Activated gamma-delta T cell (primary cell): ENCODE measurements at places on chromosomes 7 and 10.
A peak's percentile ranks its signal among the peaks of the same experiment; 100 is the strongest.

- no peak for DNase-seq
Observed at GRCh38 chr10:668786-669485, 20.5 kb downstream of the DIP2C start.

DNA sequence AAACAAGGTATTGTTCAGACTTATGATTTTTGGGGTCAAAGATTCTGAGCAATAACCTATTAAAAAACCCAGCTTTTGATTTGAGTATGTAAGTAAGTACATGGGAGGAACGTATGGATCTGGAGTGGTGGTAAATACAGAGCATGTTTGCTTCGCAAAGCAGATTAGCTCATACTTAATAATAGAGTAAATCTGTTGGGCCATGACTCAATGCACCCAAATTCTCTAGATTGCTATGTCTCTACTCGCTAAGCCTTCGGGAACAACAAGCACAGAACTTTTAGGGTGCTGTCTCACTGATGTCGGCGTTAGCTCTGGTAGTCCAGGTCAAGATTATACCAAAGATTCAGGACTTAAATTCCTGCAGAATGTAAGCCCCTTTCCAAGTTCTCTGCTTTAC lies 807 bp upstream of the MINPP1 start:
- no peak for DNase-seq

- no peak for DNase-seq
Observed at GRCh38 chr7:44046321-44047061, 2.0 kb downstream of the DBNL start.

- DNase-seq = no peak
Observed at GRCh38 chr7:35593899-35594298, 101.0 kb downstream of the HERPUD2 start.

DNA sequence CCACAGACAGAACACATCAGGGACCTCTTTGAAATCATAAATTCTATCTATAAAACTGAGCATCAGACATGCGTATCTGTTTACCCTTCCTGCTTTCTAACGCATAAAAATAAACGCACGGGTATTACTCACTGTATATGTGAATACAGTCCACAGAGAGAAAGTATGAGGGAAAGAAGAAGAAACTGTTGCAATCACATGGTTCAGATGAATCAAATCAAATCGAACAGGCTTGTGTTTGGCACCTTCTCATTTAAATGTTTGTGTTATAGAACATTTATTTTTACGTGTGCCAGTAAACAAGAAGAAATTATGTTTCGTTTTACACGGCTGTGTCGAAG lies 322.0 kb downstream of the FRMD4A start:
- DNase-seq = no peak

- DNase-seq = no peak
Observed at GRCh38 chr7:117652943-117653680, 173.3 kb downstream of the CFTR start.

DNA sequence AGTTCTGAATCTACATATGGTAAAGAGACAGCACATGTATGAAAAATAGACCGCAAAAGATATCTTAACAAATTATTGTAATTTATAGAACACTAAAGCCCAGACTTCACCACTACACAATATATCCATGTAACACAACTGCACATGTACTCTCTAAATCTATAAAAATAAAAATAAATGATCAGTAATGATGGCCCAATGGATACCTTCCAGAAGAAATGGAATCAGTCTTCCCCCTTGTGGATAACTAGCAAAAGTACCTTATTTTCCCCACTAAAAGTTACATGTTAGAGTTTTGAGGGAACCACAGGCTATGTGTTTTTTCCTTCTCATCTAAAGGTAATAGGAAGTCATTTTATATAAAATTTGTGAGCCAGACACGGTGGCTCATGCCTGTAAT lies 25.7 kb downstream of the C7orf25 start:
- DNase-seq = no peak

DNA sequence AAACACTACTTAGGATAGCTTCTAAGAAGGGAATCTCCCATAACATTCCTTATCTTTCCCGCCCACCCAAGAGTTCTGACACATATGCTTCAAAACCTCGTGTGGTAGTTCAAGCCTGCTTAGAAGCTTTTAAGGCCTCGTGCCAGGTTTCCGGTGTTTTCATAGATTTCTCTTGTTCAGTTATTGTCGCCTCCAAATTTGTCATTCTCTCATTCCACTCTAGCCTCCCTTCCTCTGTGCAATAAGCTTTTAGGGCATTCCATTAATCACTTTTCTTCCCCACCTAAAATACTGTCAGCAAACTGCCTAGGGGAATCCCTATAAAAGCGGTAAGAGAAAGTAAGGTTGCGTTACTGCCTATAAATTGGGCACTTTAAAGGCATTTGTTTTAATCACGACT lies 718 bp upstream of the BPGM start:
- no peak for DNase-seq

- no peak for DNase-seq
Observed at GRCh38 chr10:70565556-70566514, 36.7 kb downstream of the PRF1 start.

GRCh38 chr7:53292341-53292740 lies 256.9 kb downstream of the POM121L12 start:
- DNase-seq = no peak

- DNase-seq = no peak
Observed at GRCh38 chr10:84837877-84838276, 509.5 kb downstream of the CCSER2 start.

DNA sequence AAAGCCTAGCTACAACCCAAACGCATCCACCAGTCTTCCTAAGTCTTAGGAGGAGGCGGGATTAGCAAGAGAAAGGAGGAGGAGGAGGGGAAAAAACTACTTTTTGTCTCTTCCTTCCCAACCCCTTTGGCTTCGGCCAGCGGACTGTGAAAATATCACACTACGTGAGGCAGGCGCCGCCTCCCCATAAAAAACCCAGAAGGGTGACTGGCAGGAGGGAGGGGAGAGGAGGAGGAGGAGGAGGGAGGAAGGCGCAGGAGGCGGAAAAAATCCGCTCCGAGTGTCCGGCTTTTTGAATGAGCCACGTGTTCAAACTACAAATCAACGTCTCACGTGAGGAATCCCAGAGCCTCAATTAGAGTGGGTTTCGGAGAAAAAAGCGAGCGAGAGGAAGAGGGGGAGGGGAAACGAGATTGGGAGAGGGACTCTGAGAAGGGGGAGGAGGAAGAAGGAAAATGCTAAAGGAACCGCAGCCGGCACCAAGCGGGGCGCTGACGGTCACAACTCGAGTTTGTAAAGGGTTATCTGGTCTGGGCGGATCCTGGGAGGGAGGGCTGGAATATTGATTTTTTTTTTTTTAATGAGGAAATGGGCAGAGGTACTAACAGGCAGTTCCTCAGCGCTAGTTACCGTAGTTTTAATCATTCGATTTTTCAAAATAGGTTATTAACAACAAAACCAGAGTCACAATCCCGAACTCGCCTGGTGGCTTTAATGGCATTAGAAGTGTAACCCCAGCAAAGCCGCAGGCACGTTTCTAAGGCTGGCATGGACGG lies at the start of gene IGF2BP3:
Gene IGF2BP3, minus strand, starts transcription at position 162 of the 776 bp plus-strand sequence. CDS start 381 bp downstream, outside the sequence.
- no peak for DNase-seq

DNA sequence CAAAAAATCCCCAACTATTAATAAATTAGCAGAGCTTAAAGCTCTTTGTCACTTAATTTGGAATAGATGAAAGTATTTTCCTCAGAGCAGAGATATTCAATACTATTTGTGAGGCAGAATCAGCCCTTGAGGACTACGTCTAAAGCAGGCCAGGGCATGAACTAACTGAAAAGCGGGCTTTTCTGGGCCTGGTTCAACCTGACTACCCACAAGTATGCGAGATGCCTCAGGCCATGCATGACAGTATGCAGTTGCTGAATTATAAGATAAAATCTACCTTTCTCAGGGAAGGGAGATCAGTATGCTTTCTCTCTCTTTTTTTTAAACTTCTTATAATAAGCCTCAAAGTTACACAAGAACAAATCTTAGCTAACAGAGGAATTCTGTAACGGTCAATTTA lies 20.1 kb downstream of the TMEM168 start:
- DNase-seq = no peak

- DNase-seq = no peak
Observed at GRCh38 chr7:22344655-22345054, 12.3 kb downstream of the RAPGEF5 start.

DNA sequence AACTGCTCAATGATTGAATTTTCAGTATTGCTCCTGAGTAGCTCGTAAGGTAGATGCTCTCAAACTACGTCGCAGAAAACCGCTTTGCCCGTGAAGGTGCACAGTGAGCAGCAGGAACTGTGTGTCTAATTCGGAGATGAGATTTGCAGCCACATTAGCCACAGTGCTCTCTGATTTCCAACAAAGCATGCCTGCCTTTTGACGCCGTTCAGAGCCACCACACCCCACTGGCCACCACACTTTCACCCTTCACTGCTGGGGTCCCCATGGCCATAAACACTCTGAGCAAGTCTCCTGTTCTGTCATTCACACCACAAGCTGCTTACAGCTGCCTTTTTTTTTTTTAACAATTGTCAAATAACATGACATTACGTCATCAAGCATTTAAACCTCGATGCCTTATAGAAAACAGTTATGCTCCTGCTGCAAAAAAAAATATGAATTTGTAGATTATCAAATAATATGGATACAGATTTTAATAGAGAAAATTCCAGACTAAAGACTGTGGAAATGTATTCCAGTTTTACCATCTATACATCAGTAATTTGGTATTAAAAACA lies 578.8 kb upstream of the PFKP start:
- no peak for DNase-seq

DNA sequence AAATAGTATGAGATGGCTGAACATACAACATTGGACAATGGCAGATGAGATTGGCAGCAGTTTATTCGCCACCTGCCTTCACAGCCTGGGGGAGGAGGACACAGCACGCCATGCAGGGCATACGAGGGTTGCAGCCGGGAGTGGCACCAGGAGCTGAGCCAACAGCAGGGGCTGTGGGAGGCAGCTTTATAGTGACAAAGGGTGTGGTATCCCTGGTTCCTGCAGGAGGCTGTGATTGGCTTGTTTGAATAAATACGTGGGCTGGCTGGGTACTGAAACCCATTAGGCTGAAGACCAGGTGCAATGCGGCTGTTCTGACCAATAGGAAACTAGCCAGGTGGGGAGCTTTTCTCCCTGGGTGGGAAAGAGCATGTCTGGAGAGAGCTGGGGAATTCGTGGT lies 68.9 kb upstream of the LEP start:
- no peak for DNase-seq

DNA sequence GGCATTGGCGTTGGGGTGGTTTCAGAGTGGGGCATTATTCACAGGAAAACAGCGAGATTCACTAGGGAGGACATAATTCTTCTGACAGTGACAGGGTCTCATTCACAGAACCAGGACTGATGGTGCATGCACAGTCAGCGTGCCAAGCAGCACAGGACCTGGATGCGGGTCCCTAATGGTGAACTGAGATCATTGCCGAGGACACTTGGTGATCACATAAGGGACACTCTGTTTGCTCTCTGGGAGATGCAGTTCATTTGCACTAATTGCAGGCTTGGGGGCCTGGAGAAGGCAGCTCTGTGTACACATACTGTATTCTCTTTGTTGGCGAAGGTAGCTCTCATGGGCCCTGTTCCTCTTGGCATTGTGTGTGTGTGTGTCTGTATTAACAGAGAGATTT lies 716.1 kb downstream of the PHTF2 start:
- DNase-seq = no peak

DNA sequence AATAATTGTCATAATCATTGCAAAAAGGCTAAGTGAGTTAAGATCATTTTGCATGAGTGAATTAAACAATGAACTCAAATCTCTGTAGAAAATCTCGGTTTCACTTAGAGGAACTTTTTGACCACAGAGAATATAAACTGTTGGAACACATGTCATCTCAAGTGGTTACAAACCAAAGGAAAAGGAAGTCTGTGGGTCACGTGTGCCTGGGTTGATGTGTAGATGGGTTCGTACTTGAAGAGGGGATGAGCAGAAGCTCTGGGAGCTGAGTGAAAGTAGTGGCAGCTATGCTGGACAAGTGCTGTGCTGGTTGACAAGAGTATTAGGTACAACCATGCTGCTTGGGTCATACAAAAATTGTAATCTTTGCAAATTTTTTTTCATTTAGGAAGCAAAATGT lies 35.0 kb downstream of the GLRX3 start:
- DNase-seq = no peak

DNA sequence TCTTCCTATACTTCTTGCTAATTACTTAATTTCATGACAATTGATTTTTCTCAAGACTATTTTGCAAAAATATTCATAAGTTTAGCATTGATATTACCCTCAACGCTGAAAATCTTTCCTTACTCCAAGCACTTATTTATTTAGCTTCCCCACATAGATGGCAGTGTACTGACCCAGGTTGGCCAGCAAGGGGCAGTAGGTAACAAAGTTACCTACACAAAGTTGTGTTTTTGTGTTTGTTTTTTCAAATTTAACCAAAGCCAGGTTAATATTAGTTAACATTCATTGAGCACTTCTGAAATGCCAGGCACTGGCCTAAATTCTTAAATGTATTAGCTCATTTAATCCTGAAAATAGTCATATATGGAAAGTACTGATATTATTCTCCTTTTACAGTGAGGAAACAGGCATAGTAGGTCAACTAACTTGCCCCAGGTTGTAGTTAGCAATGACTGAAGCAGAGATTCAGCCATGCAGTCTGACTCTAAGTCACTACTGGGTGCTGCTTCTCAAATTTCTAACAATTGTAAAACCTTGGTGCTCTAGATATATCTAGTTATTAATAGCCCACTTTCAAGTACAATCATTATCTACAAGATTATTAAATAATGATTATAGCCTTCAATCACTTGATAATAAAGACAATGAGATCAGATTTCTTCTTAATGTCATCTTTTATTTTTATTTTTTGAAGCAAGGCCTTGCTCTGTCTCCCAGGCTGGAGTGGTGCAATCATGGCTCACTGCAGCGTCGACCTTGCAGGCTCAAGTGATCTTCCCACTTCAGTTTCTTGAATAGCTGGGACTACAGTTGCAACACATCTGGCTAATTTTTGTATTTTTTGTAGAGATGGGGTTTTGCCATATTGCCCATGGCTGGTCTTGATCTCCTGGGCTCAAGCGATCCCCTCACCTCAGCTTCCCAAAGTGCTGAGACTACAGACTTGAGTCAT lies 5.8 kb upstream of the GGCT start:
- DNase-seq = no peak

GRCh38 chr10:70145666-70146488 lies 623 bp downstream of the TYSND1 start:
- DNase-seq = peak; percentile 68

- DNase-seq = no peak
Observed at GRCh38 chr10:43263551-43264343, 3.1 kb downstream of the RASGEF1A start.

GRCh38 chr7:44534087-44534486 lies 7.0 kb downstream of the NPC1L1 start:
- DNase-seq = no peak

- no peak for DNase-seq
Observed at GRCh38 chr7:13067036-13067435, 379.6 kb downstream of the ARL4A start.

DNA sequence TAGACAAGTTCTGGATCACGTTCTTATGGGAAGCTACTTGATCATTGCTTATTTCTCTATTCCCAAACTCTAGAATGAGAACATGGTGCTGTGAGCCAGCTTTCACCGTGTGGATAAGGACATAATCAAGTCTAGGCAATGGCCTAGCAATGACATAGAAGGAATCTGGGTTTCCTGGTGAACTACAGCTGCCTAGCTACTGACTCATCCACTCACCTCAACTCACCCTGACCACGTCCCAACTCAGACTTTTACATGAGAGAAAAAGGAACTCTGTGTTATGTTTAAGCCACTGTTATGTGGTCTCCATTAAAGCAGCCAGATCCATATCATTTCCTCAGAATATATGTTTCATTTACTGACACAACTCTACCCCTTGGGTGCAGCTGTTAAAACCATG lies 18.8 kb upstream of the MET start:
- DNase-seq = no peak
